ENCODE measurements at places on chromosomes 5 and 9. TPM values are rescaled to one million over a fixed set of nuclear protein-coding genes. Genes with fewer than 3 reads are reported as not detected.

DNA sequence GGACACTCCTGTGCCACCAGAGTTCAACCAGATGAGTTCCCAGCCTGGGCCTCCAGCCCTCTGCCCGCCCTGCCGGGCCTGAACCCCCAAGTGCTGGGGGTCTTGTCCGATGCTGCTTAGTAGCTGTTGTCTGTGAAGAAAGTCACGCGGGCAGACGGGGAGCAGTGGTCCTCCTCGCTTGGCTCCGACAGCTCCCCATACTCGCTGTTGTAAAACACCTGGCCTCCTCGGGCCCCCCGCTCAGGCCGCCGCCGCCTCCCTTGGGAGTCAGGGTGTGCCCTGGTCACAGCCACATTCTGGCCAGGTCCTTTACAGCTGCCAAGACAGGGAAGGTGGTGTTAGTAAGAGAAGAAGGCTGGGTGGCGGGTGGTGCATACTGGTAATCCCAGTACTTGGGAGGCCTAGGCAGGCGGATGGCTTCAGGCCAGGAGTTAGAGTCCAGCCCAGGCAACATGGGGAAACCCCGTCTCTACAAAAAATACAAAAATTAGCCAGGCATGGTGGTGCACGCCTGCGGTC is 11.8 kb upstream of the SCGB3A1 start:
- DNase-seq: peak; percentile 57

DNA sequence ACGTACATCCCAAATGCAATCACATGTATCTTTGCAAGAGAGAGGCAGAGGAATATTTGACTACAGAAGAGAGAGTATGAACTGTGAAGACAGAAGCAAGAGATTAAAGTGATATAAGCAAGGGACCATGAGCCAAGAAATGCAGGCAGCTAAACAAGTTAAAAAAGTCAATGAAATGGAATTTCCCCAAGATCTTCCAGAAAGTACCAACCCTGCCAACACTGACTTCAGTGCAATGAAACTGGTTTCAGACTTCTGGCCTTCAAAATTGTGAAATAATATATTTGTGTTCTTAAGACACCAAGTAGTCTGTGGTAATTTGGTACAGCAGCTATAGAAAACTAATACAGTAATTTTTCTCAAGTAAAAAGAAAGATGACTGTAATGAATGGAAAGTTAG is 20.9 kb downstream of the FOXI1 start:
- no peak for DNase-seq

GRCh38 chr5:134492568-134492967 is 32.9 kb upstream of the JADE2 start:
- DNase-seq: no peak

DNA sequence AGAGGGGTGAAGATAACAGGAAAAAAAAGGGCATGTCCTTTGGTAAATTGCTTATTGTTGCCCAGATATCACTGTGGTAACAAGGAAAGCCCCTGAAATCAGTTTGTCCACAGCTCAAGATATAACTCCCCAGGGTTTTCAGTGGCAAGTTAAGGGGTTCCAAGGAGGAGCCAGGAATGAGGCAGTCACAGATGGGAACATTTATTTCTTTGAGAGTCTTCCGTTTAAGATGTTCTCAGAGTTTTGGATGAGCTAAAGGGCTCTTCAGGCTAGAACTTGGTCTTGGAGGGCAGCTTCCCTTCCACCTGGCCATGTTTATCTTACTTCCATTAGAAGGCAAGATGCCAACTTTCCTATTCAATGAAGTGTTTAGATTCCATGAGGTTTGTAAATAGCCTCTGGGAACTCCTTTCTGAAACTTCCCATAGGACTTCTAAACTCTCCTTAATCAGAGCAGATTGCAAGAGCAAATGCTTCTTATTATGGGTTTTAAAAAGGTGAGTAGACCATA is 277.6 kb upstream of the TNC start:
- no peak for DNase-seq

F2R gene
- total RNA-seq: 9.1 TPM

TGFBI gene
- total RNA-seq: 178 TPM

NUTM2F gene
- not detected for total RNA-seq

PCDHGB2 gene
- total RNA-seq: 11.6 TPM

MYOT gene
- total RNA-seq: 20.7 TPM

DNA sequence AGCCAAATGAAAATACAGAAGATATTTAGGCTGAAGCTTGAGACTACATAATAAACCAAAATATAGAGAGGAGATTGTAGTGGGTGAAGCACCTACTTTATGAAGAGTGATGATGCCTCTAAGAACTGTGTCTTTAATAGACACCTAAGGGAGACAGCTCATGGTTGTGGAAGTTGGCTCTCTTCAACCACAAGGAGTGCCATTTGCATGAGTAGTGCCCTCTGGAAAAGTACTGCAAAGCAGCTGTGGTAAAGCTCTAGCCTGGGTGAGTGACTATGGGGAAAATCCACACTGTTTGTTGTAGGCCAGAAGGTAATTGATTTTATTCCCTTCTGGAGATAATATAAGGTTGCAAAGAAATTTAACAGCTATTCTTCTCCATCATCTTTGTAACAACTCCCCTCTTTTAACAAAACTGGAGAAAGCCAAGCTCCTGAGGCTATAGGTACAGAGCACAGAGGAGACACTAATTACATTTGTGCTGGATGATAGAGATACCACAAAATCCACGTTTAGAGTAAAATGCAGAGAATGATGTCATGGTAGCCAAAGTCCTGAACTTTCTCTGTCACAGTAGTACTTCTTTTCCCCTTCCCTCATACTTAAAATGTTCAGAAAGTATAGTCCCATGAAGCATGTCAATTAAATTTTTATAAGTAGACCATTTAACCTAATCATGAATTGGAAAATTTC is 122.8 kb downstream of the STARD4 start:
- DNase-seq: no peak

DNA sequence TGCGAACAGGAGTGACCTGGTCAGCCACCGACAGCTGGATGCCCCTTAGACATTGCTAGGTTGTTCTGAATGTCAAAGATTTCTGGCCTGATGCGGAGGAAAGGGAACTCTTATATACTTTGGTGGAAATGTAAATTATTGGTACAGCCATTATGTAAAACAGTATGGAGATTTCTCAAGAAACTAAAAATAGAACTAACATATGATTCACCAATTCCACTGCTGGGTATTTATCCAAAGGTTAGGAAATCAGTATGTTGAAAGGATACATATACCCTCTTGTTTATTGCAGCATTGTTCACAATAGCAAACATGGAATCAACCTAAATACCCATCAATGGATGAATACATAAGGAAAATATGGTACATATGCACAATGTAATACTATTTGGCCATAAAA is 31.8 kb downstream of the DMRT3 start:
- DNase-seq: no peak

BTNL3 gene
- total RNA-seq: not detected

GRCh38 chr9:38079461-38080031 is 10.5 kb upstream of the SHB start:
- DNase-seq: peak; percentile 79

DNA sequence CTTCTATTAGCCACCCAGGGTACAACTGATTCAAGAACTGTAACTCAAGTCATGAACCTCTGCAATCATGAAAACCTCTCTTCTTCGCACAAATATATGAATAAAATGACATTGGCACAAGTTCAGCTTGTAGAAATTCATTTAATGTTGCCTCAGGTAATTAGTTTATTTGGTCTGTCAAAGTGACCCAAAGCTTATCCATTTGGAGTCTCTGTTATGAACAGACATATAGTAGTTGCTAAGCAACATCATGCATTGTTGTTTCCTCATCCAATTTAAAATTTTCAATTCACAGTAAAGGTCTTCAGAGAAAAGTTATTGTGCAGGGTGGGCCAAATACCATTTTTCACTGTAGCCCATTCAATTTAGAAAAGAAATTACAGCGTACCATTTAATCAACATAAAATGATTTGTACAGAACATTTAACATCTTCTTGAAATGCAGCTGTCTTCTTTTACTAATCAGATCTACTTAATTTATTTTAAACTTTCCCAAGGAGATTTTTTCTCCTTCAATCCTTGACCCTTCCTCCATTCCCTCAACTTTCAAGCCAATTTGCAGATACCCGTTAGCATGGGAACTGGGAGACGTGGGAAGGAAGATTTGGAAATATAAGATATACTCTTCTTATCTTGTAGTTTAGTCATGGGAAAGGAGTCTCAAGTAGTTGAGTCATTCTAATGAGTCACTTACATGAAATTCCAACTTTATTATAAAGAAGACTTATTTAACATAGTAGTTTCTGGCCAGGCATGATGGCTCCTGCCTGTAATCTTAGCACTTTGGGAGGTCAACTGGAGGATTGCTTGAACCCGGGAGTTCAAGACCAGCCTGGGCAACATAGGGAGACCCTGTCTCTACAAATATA is 231.3 kb downstream of the ATPSCKMT start:
- no peak for DNase-seq

NUTM2G gene
- not detected for total RNA-seq

DNA sequence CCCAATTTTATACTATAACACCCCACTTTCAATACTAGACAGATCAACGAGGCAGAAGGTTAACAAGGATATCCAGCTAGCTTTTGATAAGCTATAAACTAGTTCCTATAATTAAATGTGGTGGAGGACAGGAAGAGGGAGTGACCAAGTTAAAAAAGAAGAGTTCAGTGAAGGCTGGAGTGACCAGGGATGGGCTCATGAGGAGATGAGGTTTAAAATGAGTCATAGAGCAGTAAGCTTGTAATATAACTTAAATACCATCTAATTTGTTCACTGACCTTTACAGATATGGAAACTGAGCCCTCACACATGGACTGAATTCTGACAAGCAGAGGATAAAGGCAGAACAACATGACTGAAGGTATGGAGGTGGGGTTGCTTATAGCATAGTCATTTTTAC is 284.5 kb downstream of the SPATA31D1 start:
- no peak for DNase-seq

PRRX2 gene
- 0.49 TPM for total RNA-seq

- DNase-seq: no peak
Measured at GRCh38 chr5:15746833-15747232, 246.9 kb downstream of the FBXL7 start.

DNA sequence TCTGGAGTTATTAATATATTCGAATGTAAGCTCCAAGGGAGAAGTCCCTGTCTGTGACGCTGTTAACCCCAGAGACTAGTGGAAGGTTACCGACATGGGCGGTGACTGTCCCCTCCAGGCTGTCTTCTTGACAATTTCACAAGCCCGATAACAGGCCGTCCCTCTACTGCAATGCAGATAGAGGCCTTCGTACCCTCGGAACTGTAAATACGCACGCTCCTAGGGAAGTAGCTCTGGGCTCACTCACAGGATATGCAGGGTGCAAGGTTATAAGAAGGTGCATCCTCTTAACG is 680 bp upstream of the RFK start:
- peak; percentile 79 for DNase-seq

DNA sequence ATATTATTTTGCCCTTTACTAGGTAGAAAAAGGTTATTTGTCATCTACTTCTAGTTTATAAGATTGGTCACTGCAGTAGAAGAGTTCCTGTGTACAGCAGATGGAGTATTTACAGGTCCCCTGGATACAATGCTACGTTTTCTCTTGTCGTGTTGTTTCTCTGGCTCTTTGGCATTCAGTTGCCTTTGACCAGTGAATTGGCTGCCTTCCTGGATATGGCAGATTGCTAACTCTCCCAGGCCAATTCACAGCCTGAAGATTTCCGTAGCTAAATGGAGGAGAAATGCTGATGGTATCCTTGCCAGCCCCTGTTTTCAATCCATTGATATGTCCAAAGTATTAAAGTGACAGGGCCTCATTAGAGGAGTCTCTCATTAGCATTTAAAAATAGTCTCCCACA is 32.5 kb upstream of the GNAQ start:
- no peak for DNase-seq

DNA sequence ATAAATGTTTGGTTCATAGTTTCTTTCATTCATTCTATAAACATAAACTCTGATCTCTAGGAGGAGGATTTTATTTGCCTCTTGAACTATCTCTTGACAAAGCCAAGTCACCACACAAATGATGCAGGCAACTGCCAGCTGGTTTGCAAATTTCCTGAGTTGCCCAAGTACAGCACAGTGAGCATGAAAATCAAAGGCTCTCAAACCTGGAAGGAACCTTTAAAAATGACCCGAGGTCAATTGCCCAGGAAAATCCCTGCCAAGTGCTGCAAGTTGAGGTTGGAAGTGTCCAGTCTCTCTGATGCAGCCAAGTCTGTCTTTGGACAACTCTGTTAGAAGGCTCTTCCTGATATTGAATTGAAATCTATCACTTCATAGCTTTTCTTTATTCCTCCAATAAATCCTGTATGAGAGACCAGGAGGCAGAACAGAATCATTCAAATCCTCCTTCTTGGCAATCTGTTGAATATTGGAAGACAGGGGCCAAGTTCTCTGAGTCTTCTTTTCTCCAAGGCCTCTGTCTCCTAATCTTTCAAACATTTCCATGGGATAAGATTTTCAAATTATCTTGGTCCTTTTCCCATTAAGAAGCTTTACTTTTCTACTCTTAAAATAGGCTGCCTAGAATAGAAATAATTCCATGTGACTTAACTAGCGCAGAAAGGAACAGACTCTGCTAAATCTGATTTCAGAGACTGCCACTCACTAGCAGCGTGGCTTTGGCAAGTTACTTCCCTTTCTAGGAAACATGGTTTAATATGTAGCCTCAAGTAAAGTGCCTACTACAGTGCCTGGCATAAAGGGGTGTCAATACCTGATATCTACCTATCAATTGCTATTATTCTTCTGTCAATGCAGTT is 159.2 kb downstream of the SNX18 start:
- no peak for DNase-seq

- DNase-seq: no peak
Measured at GRCh38 chr5:38515646-38516045, 40.8 kb downstream of the LIFR start.

GRCh38 chr5:87885758-87886157 is 382.9 kb downstream of the TMEM161B start:
- DNase-seq: no peak

DNA sequence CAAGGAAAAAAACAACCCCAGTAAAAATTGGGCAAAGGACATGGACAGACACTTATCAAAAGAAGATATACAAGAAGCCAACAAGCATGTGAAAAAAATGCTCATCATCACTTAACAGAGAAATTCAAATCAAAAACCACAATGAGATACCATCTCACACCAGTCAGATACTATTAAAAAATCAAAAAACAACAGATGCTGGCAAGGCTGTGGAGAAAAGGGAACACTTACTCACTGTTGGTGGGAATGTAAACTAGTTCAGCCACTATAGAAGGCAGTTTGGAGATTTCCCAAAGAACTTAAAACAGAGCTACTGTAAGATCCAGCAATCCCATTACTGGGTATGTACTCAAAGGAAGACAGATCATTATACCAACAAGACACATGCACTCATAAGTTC is 157.4 kb downstream of the EDIL3 start:
- no peak for DNase-seq

- DNase-seq: peak; percentile 40
Measured at GRCh38 chr5:880816-881550, 11.6 kb downstream of the BRD9 start.

ESM1 gene
- total RNA-seq: not detected

ANKRD31 gene
- 0.28 TPM for total RNA-seq
